D721Med (cell line): ENCODE measurements at places on chromosomes 1 and 21.

DNA sequence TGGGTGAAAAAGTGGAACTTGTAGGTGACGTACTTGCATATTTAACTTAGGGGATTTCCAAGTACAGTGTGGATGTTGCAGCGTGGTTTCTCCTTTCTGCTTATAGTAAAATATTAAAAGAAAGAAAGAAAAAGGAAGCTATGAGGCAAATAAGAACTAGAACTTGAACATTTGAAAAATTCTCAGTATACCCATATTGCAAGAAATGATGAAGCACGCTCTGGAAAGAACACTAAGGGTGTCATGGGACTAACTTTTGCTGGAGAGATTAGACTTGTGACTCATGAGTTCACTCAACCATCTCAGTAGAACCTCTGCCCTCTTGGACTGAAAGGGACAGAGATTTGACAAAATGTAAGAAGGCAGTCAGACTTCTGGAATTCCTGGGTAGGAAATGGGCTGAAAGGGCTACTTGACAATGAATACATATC lies 704.5 kb upstream of the ADGRL4 start:
- DNase-seq = no peak

GRCh38 chr21:43880111-43880985 lies 15.3 kb downstream of the AGPAT3 start:
- no peak for DNase-seq

DNA sequence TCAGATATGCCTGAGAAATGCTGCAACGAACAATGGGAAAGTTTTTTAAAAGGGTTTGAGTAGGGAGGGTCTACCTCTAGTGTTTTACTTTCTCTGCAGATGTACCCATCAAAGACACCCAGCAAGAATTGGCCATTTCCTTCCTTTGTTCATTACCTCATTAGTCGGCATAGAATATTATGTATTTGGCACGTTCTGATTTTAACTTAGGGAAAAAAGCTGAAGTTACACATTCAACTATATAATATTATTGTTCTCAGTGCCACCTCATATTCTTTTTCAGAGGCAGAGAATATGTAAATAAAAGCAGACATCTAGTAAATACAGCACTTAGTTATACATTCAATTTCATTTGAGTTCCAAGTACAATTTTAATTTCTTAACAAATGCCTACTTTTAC lies 83.7 kb upstream of the PPP2R5A start:
- no peak for DNase-seq

DNA sequence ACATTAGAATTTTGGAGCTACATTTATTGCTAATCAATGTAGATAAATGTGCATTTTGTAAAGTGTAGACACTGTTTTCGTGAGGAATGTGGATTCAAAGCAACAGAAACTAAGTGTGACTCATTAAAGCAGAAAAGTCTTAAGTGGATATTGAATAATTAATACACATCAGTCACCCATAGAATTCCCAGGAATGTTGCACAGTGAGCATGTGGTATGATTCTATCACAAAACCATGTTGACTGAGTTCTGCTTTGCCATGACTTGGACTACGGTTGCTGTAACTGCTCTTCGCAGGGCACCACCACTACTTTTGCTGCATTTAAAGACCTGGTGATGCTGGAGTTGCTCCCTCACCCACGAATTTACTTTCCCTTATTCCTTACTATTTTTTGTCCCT lies 471.8 kb downstream of the KCNT2 start:
- DNase-seq = no peak

DNA sequence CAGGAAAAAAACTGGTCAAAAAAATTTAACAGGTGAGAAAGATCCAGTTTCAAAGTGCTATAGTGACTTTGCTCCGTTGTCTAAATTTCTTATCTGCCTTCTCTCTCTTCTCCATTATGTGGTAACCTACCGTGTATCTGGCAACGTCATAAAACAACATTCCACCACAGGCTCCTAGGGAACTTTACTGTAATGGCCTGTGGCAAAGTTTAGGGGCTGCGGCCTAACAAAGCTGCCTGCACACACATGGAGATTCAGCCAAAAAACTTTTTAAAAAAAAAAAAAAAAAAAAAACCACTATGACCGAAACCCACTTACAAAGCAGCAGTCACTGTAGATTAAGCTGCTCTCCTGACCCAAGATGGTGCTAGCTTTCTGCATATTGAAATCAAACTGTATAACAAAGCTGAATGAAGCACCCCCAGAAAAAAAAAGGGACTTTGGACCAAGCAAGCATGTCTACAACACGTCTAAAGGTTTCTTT lies 202.6 kb downstream of the SLC45A1 start:
- DNase-seq = no peak
